Upper lobe of right lung (tissue), 1 donor: ENCODE measurements at places on chromosomes 12 and 14. TPM values are rescaled to one million over a fixed set of nuclear protein-coding genes. Genes with fewer than 3 reads are reported as not detected.

- DNase-seq = peak; percentile 32
Observed at GRCh38 chr14:26596543-26597061, 1.2 kb downstream of the NOVA1 start.

DNA sequence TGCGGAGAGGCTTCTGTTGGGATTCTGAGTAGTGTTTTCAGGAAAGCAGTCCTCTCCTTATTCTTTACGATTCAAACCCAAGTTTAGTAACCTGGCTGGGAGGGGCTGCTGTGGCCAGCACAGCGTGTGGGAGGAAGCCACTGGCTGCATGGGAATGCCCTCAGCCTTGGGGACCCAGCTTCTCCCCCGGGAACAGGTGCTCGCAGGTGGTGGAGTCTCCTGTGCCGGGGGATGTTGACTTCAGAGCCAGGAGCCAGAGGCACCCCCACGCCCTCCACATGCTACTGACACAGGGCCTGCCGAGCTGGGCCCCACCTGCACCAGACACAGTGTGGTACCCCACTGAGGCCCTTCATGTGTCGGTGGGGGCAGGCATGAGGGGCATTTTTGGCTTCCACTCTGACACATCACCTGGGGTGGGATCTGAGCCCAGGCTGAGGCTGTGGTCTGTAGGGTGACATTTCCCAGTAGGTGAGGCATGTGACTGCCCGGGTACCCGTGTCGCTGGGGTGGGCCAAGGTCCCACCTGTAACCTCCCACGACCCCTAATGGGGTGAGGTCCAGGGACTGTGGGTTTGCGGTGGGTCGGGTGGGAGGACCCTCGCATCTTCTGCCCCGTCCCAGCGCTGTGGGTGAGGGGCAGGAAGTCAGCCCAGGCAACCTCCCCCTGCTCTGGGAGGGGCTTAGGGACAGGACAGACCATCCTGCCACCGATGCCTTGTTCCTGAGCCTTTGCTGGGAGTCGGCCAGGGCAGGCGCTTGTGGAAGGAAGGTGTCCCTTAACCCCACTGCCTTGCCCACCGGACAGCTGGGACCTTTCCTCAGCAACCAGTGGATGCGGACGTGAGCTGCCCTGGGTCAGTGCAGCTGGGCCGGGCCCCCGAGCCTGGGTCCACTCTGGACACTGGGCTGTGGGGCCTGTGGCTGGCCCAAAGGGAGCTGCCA is 26.5 kb downstream of the MTA1 start:
- no peak for DNase-seq

GRCh38 chr12:106300761-106301160 is 1.8 kb upstream of the TCP11L2 start:
- no peak for DNase-seq

- no peak for DNase-seq
Observed at GRCh38 chr14:64465831-64466554, 694 bp downstream of the AKAP5 start.

DNA sequence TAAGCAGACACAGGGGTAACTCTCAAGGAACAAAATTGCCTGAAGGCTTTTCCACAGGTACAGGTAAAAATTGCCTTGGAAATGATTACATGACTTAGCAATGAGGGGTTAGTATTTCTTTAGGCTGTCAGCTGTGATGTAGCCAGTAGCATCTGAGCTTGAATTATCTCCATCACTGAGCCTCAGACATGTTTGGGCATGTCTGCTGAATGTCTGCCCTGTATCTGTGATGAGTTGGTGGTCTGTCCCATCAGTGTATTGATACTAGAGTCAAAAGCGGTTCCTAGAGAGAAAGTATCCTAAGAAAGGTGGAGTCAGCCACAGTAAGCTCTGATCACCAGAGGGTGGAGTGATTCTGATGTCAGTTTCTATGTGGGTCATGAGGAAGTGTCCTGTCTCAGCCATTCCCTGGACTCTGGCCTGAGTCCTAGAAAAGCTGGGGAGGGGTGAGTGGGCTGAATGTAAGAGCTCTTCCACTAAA is 16.3 kb downstream of the AKAP6 start:
- no peak for DNase-seq

- no peak for DNase-seq
Observed at GRCh38 chr14:91906374-91906773, 39.0 kb upstream of the TC2N start.

GRCh38 chr12:14845350-14845750 is 2.0 kb upstream of the ART4 start:
- DNase-seq = no peak

DNA sequence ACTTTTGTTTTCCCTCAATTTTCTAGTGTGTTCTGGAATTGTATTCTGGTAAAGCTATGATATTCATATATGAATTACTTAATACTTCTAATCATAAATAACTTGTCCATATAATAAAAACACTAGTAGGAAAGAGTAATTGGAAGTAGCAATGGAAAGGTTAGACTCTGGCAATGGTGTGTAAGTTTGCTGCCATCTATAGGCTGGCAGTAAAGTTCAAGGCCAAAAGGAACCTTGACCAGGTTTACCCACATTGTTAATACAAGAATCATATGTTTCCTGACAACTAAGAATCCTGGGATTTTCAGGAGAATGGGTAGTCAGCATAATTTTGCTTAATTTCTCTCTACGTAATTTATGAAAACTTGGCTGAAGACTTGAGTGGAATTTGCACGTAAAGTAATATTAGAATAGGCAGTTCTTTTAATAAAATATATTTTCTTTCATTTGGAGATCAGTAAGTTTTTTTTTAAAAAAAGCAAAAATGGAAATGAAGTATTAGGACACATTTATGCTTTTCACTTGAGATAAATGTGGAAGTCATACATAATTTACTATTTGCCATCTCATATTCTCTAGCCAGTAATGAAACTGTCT is 926.7 kb downstream of the GALC start:
- DNase-seq = no peak

DNA sequence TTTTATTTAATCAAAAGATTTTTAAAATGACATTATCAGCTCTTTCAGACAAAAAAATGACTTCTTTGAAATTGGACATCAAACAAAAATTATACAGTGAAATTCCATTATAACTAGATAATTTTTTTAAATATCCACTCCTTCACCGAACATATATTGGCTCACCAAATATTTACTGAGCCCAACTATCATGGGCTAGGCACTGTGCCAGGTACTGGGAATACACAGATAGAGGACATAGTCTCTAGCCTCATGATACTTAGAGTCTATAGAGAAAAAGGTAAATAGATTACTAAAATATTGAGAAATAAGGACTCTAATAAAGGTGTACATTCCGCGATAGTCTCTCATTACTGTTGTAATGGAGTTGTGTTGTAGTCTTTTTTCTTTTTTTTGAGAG is 219.9 kb downstream of the SEC23A start:
- DNase-seq = no peak

GRCh38 chr12:50597200-50598195 is 92.7 kb downstream of the DIP2B start:
- no peak for DNase-seq

- no peak for DNase-seq
Observed at GRCh38 chr14:104694475-104694950, 5.1 kb downstream of the INF2 start.

DNA sequence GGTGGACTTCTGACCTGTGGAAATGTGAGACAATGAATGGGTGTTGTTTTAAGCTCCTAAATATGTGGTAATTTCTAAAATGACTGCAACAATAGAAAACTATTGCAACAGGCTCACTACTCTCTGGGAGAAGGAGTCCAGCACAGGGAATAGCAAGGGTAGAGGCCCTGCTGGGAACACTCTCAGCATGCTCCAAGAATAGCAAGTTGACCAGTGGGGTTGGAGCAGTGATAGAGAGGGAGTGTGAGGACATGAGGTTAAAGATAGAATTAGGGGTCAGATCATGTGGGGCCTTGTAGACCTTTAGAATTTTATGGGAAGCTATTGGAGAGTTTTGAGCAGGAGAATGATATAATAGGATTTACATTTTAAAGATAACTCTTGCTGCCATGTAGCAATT is 346.7 kb upstream of the CCDC196 start:
- DNase-seq = no peak

DNA sequence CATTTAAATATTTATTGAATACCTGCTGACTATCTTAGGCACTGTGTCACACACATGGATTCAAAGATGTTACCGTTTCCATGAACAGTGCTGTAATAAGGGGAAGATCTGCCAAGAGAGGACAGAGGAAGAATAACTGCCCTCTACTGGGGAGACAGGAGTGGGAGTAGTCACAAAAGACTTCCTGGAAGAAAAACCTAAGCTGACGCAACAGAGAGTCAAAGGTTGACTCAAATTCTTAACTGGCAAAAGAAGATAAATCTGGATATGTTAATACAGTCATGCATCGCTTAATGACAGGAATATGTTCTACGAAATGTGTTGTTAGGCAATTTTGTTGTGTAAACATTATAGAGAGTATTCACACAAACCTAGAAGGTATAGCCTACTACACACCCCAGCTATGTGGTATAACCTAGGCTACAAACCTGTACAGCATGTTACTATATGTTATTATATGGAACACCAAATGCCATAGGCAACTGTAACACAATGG is 51.5 kb downstream of the DCAF5 start:
- no peak for DNase-seq

GRCh38 chr14:92456215-92457015 is 57.2 kb upstream of the RIN3 start:
- peak; percentile 81 for DNase-seq

DNA sequence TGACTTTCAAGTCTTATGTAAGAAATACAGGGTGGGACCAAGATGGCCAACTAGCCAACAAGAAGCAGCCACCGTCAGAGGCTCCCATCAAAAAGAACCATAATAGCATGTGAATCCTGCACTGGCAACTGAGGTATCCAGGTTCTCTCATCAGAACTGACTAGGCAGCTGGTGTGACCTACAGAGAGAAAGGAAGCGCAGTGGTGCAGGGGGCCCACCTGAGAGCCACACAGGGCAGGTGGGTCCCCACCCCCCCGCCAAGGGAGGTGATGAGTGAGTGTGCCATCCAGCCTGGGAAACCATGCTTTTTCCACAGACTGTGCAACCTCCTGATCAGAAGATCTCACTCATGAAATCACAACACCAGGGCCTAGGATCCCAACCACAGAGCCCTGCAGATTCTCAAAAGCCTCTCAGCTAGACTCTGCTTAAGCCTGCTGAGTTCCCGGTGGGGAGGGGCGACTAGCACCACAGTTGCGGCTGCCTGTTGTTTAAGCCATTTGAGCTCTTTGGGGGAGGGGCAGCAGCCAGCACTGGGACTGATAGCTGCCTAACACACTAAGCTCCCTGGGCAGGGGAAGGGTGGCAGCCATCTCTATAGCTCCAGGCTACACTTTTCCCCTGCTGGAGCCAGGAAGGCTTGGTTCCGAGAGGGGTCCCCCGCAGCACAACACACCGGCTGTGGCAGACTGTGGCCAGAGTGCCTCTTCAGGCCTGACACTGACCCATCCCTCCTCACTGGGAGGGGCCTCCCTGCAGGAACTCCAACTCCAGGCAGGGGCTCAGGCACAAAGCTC is 75.3 kb downstream of the GARIN6 start:
- no peak for DNase-seq

TAS2R31 gene
- 3.0 TPM for total RNA-seq

AQP6 gene
- total RNA-seq = 0.35 TPM

EIF2S3B gene
- 0.52 TPM for total RNA-seq

PLA2G1B gene
- 62.2 TPM for total RNA-seq

DLK1 gene
- total RNA-seq = not detected

RHOJ gene
- 38.6 TPM for total RNA-seq

LRIG3 gene
- 40.5 TPM for total RNA-seq

ITGA7 gene
- total RNA-seq = 14.7 TPM

CLEC1B gene
- total RNA-seq = not detected
